ENCODE measurements at places on chromosomes 1 and 21.

DNA sequence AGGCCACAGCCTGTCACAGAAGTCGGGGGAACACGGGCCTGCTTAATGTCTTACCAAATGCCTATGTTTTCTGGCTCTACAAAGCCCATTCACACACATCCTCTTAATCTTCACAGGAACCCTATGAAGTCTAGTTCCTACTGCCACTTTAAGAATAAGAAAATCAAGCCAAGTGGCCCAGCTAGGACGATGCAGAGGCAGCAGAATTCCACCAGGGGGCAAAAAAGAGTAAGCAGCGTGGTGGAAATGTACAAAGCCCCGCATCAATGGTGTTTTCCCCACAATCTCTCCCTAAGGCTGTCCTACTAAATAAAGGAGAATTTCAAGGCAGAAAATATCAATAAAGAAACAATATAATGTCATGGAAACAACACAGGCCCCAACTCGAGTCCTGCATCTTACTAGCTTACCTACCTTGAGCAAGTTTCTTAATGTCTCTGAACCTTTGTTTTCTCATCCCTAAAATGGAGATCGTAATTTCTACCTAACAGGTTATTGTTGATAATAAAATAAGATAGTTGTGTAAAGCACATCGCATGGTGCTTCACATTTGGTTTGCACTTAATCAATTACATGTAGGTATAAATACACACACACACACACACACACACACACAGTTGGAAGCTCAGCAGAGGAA is 21.4 kb downstream of the SEC16B start:
- DNase-seq: no peak

GRCh38 chr1:54380290-54380882 is 25.8 kb downstream of the SSBP3 start:
- DNase-seq: no peak

GRCh38 chr1:36115931-36116330 is 9.1 kb downstream of the COL8A2 start:
- no peak for DNase-seq

DNA sequence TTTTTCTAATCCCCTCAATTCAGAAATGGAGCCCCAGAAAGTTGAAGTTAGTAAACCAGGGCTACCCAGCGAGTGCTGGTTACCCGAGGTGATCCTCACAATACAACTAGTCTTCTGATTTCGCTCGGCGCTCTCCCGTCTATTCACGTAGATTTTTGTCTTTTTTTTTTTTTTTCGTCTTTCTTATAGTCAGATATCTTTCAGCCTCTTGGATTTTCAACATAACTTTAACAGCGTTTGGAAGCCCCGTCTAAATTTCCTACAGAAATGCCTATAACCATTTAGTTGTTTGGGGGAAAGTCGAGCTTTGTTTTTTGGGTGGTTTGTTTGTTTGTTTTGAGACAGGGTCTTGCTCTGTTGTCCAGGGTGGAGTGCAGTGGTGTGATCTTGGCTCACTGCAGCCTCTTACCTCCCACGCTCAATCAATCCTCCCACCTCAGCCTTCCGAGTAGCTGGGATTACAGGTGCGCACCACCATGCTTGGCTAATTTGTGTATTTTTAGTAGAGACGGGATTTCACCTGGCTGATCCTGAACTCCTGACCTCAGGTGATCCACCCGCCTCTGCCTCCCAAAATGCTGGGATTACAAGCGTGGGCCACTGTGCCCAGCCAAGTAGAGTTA is 818 bp upstream of the TMEM50B start:
- DNase-seq: no peak

GRCh38 chr1:198047913-198048312 is 108.9 kb upstream of the NEK7 start:
- no peak for DNase-seq

DNA sequence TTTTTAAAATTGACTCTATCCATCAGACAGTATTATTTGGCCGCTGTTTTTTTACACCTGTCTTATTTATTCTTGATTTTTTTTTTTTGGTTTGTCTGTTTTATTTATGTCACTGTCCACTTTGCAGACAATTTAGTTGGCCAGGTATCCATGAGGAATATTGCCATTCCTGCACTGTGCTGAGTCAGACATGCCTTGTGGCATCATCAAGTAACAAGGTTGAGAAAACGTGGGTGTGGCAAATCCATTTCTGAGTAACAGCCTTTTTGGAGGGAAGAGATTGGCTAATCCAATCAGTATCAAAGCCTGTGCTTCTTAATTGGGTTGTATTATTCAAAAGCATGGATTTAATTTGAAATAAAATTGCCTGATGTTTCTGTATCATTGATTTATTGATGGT is 463.1 kb downstream of the USP25 start:
- no peak for DNase-seq

DNA sequence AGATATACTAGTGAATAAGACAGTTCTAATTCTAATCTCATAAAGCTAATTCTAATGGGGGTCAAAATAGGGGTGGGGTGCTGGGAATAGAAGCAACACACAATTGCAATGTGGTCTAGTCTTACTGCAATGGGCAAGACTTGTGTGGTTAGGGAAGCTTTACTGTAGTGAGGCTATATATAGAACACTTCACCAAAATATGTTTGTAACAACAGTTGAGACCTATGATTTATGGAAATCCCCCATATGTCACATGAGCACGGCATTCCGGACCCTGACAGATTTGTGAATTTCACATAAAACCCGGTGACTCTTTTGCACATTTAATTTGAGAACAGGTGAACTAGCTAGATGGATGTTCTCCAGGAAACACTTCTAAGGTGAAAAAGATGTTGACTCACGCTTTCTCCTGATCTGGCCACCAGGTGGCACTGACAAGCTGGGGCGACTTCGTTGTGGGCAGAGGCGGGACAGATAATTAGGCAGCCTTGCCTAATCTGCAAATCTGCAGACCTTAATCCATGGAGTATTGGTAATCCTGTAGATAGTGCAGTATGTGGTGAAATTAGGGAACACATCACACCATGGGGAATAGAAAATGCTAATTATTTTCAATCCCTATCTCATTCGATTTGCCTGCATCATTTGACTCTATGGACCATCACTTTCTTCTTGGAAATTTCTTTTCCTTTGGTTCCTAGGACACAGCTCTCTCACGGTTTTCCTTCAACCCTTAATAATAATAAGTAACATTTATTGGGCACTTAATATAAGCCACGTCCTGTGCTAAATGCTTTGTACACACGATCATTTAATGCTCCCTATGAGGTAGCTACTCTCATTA is 37.7 kb downstream of the KIAA0040 start:
- no peak for DNase-seq

Measured in NCI-H1417 treated with DMSO at 0.1 percent for 48 hours (cell line).